Stimulated activated CD4-positive, alpha-beta T cell treated with anti-CD3 and anti-CD28 coated beads, TNF-alpha, amount 100 ng/mL, for 1 hour (primary cell): ENCODE measurements at places on chromosomes 5 and 9.

- no peak for DNase-seq
Observed at GRCh38 chr5:102421647-102422046, 77.2 kb downstream of the SLCO6A1 start.

GRCh38 chr9:113389451-113389850 lies 11.6 kb downstream of the ALAD start:
- no peak for DNase-seq

DNA sequence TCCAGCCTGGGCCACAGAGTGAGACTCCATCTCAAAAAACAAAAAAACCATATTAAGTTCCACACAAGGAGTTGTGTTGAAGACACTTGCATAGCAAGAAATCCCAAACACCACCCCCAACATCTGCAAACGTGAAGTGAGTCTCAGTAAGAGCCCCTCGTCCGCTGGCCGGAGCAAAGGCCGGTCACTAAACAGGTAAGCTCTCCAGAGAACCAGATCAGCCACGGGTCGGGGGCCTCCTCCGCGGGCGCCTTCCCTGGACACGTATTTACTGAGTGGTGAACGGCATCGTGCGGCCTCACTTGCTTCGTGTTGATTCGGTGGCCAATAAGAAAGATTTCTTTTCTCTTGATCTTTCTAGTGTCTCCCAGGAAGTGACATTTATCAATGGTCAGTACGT lies 93.6 kb downstream of the MRPL36 start:
- no peak for DNase-seq

DNA sequence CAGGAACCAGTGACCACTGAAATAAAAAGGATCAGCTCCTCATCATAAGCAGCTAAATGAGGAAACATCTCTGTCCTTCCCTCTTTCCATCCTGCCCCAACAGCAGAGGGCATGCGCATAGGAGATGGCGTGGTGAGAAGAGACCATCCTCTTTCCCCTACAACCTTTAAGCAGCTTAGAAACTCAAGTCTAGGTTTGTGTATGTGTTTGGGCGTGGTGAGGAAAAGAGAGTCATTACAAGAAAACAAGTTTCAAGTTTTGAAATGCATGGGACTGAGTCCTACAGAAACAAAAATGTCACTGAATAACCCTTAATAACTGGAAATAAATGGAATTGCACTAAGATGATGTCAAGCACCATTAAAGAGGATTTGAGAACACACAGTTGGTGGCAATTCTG lies 96.4 kb upstream of the IL12B start:
- DNase-seq: no peak

- no peak for DNase-seq
Observed at GRCh38 chr5:146956217-146956616, 77.7 kb upstream of the PPP2R2B start.

GRCh38 chr5:78545406-78545805 lies 103.2 kb downstream of the LHFPL2 start:
- no peak for DNase-seq

DNA sequence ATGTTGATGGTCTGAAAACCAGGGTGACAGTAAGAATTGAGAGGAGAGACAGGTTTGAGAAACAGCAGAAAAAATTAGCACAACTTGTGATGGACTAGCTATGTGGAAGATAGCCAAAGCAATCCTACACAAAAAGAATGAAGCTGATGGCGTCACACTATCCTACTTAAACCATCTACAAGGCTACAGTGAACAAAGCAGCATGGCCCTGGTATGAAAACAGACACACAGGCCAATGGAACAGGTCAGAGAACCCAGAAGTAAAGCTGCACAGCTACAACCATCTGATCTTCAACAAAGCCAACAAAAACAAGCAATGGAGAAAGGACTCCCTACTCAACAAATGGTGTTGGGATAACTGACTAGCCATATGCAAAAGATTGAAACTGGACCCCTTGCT lies 7.5 kb upstream of the UBE2R2 start:
- no peak for DNase-seq

GRCh38 chr5:126490167-126490940 lies 67.1 kb downstream of the GRAMD2B start:
- DNase-seq: no peak

GRCh38 chr9:90838098-90838497 lies 36.5 kb downstream of the SYK start:
- DNase-seq: no peak

GRCh38 chr9:121662891-121663580 lies 11.6 kb downstream of the DAB2IP start:
- DNase-seq: no peak

- no peak for DNase-seq
Observed at GRCh38 chr9:124449381-124450151, 685 bp upstream of the ADGRD2 start.

- DNase-seq: no peak
Observed at GRCh38 chr5:88677376-88677895, 205.5 kb downstream of the MEF2C start.

- no peak for DNase-seq
Observed at GRCh38 chr5:121962347-121962670, 534 bp downstream of the SRFBP1 start.

- no peak for DNase-seq
Observed at GRCh38 chr5:104733063-104733669, 1170.6 kb upstream of the NUDT12 start.

DNA sequence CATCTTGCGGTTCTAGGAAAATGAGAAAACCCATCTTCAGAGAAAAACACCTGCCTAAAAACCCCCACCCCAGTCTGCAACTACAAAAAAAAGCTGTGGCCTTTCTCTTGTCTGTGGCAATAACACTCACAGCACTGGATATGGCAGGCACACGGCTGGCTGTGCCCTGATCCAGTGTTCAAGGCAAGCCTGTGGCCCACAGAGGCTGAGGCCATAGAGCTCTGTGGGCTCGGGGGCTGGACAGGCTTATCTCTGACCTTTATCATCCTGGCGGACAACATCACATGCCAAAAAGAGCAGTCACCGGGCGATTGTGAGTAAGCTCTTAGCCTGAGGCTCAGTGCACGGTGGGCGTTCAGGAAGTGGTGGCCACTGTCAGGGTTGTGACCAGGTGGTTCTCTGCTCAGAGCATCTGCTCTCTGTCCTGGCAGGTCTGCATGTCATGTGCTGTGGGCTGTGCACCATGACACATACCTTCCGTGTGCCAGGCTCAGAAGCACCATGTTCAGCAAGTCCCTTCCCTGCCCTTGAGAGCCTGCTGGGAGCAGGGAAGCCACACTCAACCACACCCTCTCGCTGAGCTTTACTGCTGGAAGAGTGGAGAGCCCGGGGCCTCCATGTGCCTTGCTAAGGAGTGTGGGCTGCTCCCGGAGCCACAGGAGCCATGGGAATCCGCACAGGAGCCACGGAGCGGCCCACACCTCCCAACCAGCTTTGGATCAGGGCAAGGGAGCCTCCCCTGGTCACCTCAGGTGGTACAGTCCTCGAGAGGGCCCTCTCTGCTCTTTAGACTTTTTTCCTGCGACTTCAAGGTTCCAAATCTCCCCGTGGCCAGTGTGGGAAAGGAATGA lies 34.6 kb upstream of the WDR38 start:
- no peak for DNase-seq

GRCh38 chr5:146457431-146457830 lies 10.3 kb downstream of the TCERG1 start:
- no peak for DNase-seq

DNA sequence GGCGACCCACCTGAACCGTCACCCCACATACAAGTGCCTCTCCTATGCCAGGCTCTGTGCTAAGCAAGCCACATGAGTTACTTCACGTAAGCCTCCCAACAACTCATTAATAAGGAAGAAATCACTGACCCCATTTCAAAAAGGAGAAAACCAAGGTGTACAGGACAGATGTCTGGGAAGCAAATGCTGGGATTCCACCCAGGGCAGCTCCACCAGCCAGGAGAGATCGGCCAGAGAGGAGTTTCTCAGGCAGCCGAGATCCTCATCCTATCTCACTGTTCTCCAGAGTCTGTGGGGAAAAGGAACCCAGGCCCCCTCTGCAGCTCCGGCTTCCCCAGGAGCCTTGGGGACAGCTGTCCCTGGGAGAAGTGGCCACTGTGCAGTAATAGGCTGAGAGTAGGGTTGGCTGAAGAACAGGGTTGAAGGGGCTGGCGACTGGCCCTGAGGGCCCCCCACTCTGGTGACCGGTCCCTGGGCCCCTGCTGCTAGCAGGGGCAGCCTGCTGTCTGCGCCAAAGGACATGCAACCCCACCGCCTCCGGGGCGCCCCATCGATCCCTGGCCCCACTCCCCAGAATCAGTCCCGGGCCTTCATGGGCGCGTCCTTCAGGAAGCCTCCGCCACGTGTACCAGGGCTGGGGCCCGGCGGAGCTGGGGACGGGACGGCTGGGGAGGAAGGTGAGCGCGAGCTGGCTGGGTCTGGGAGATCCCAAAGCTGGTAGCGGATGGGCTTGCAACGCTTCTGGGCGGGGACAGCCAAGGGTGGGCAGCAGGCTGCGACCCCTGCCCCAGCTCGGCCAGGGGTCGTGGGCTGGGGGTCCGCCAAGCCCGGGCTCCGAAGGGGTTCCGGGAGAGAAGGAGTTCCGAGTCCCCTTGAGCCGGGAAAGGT lies 44.1 kb upstream of the STXBP1 start:
- DNase-seq: no peak

GRCh38 chr9:976258-976942 lies at the start of gene DMRT3:
TSS of gene DMRT3 (plus strand) at chr9:976655. CDS start at chr9:977002, 347 bp downstream.
- DNase-seq: no peak

- DNase-seq: no peak
Observed at GRCh38 chr9:114033397-114034103, 44.5 kb downstream of the AMBP start.

DNA sequence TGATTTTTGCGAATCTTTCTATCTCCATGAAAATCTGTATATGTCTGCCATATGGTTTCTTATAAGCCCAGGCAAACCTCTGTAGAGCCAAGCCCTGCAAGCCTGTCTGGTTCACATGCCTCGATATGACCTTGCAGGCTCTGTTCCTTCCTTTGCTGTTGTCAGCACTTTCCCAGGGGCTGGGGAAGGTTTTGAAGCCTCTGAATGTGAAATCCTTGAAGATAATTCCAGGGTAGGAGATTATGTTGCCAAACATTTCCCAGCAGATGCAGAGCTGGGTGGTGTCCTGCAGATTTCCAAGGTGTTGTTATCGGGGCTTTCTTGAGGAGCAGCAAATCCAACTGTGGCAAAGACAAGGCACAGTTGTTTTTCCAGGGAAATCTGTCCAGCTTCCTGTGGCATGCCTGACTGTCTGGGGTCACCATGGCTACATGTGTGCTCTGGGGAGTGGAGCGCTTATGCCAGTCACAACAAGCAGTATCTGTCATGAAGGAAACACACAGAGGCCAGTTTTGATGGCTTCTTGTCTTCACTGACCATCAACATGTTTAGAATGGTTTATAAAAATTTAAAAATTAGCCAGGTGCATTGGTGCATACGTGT lies 60.7 kb upstream of the RPS23 start:
- DNase-seq: no peak

DNA sequence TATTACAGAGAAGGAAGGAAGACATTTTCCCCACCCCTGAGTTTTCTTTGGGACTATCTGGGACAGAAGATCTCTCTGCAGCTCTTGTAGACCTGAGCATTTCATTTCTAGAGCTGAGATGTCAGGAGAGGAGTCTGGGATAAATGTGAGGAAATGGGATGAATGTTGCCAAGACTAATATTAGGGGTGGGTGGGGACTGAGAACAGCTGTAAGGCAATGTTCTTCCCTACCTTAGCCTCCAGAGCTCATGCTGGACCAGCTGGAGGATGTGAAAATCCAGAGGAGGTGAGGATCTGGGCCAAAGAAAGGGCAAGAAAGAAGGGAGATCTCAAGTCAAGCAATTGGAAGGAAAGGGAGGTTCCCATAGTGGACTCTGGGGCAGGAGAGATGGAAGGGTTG lies 23.1 kb upstream of the FOXD1 start:
- no peak for DNase-seq

DNA sequence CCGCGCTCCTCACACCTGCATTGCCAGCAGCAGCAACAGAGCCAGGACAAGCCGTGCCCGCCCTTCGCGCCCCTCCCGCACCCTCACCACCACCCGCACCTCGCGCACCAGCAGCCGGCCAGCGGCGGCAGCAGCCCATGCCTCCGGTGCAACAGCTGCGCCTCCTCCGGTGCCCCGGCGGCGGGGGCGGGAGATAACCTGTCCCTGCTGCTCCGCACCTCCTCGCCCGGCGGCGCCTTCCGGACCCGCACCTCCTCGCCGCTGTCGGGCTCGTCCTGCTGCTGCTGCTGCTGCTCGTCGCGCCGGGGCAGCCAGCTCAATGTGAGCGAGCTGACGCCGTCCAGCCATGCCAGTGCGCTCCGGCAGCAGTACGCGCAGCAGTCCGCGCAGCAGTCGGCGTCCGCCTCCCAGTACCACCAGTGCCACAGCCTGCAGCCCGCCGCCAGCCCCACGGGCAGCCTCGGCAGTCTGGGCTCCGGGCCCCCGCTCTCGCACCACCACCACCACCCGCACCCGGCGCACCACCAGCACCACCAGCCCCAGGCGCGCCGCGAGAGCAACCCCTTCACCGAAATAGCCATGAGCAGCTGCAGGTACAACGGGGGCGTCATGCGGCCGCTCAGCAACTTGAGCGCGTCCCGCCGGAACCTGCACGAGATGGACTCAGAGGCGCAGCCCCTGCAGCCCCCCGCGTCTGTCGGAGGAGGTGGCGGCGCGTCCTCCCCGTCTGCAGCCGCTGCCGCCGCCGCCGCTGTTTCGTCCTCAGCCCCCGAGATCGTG lies 517 bp downstream of the KCNN2 start:
- no peak for DNase-seq

DNA sequence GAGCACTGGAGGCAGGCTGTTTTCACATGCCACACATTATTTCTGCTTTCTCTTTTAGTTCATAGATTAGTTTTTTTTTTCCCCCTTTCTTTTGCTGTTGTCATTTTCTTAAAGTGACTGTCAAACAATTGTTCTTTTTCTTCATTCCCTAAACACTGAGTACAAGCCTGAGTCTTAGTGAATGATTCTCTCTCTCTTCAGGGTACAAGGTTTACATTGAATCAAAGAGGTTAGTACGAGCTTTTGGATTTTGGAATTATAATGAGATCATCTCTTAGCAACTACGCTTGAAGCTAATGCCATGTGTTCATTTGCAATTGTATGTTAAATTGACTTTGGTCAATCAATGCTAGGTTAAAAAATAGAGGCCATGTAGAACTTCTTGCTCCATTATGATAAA lies 125.1 kb downstream of the CMYA5 start:
- no peak for DNase-seq

- no peak for DNase-seq
Observed at GRCh38 chr5:3512361-3513095, 83.1 kb upstream of the IRX1 start.

GRCh38 chr5:61030163-61030482 lies 85.1 kb downstream of the NDUFAF2 start:
- DNase-seq: no peak
